Lung (tissue), 17 donors: ENCODE measurements at places on chromosomes 1 and 21. TPM values are rescaled to one million over a fixed set of nuclear protein-coding genes. Genes with fewer than 3 reads are reported as not detected.

DNA sequence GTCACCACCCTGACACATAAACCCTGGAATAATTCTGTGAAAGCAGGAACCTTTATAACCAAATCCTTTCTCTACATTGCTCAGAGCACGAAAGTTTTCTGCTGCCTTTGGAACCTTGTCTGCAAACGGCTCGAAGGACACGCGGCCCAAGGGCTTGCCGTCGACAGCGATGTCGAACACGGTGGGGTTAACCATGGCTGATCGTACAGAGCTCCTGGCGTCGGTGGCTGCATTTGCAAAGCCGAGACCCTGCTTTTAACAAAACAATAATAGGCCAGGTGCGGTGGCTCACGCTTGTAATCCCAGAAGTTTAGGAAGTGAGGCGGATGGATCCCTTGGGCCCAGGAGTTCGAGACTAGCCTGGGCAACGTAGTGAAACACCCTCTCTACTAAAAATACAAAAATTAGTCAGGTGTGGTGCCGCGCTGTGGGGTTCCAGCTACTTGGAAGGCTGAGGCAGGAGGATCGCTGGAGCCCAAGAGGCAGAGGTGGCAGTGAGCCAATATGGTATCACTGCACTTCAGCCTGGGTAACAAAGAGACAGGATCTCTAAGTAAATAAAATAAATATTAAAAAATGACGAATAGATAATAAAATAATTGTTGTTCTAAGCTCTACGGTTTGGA lies 2.2 kb upstream of the EIF2B3 start:
- DNase-seq = no peak

- DNase-seq = no peak
These were observed 124.9 kb downstream of the RUNX1 start for GRCh38 chr21:34924194-34924593.

DNA sequence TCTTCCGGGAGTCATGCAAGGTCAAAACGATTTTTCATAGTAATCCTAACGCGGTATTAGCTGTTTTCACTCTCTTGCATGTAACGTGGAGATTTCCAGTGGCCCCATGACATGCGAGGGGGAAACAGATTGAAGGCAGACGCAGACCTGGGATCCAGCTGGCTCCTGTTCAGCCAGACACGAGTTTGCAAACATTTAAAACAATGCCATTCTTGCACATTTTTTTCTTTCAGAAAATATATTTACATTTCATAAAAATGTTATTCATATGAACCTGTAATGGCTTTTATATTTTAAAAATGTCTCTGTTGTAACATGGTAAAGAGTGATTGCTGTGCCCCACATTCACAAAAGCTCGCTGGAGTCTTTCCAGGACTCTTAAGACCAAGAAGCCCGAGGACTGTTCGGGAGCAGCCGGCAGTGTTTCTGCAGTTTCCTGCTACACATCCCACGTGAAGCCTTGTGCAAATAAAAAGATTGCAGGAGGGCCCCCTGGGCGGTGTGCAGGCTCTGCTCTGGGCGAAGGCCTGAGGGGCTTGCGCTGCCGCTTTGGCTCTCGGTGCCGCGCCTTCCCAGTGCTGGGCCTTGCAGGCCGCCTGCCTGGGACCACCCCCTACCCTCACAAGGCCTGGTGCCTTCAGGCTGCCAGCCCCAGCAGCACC lies 184.9 kb downstream of the DYRK1A start:
- DNase-seq = peak; percentile 93

DNA sequence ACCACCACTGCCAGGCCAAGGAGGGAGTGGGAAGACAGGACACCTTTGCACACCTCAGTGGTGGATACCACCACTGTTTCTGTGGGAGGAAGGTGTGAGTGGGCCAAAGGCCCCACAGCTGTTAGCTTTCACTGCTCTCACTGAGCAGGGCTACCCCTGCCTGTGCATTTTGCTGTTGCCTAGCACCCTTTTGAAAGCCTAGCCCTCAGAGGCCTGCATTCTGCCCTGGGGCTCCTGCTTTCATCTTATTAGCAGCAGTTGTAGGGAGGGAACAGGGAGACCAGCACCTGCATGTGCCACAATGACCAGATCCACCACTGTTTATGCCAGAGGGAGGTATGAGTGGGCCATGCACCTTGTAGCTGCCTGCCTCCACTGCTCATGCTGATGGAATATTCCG lies 110.9 kb upstream of the C21orf91 start:
- no peak for DNase-seq

- peak; percentile 43 for DNase-seq
These were observed 67.1 kb upstream of the PTGFRN start for GRCh38 chr1:116842654-116843053.

DNA sequence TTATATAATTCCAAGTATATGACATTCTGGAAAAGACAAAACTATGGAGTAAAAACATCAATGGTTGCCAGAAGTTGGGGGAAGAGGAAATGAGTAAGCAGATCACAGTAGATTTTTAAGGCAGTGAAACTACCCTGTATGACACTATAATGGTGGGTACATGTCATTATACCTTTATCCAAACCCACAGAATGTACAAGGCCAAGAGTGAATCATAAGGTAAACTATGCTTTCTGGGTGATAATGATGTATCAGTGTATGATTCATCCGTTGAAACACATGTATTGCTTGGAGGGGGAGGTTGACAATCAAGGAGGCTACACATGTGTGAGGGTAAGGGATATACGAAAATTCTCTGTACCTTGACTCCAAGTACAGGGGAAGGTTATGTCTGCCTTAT lies 862.7 kb downstream of the PLA2G4A start:
- DNase-seq = no peak

GRCh38 chr1:247114351-247115140 lies 10.4 kb upstream of the ZNF669 start:
- no peak for DNase-seq

DIO1 gene
- total RNA-seq = 1.1 TPM

- DNase-seq = no peak
These were observed 116.3 kb downstream of the ST6GALNAC3 start for GRCh38 chr1:76190749-76191424.

GRCh38 chr1:26726784-26727183 lies 31.0 kb downstream of the ARID1A start:
- DNase-seq = no peak

- no peak for DNase-seq
These were observed 28.4 kb downstream of the PRPF38A start for GRCh38 chr1:52432807-52433206.

C1QTNF12 gene
- total RNA-seq = 2.5 TPM

- no peak for DNase-seq
These were observed 110.0 kb downstream of the APP start for GRCh38 chr21:26060335-26061115.

FNBP1L gene
- total RNA-seq = 119 TPM

DNA sequence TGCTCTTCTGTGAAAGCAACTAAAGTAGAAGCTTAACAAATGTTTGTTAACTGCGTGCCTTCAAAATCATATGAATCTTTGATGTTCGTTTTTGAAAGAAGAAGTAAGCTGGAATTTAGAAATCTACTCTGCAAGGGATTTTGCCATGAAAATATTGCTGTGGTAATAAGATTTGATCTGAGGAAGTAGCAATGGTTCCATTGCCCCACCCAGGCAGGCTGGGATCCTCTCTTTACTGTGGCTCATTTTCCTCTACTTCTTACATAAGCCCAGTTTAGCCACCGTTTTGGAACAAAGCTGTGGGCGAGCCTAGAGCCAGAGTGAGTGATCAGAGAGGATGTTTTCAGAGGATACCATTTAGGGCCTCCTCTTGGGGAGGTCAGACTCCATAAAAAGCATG lies 20.3 kb upstream of the PTGFRN start:
- no peak for DNase-seq

PYHIN1 gene
- total RNA-seq = 2.4 TPM

UBE2U gene
- total RNA-seq = not detected

DNA sequence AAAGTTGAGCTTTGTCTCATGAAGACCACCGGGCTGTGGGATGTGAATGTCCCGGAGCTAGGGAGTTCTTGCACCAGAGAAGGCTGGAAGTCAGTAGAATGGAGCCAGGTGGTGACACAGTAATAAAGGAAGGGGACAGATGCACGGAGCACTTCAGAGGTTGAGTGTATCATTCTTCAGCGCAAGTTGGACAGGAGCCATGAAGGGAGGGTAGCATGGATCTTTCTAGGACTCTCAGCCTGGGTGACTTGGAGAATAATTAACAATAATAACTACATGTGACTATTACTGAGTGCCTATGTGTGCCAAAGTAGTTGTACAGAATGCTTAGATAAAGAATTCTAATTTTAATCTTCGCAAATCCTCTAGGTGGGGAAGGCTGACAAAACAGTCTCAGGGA lies 258.7 kb upstream of the AJAP1 start:
- DNase-seq = peak; percentile 7

DDX59 gene
- 21.7 TPM for total RNA-seq

DNA sequence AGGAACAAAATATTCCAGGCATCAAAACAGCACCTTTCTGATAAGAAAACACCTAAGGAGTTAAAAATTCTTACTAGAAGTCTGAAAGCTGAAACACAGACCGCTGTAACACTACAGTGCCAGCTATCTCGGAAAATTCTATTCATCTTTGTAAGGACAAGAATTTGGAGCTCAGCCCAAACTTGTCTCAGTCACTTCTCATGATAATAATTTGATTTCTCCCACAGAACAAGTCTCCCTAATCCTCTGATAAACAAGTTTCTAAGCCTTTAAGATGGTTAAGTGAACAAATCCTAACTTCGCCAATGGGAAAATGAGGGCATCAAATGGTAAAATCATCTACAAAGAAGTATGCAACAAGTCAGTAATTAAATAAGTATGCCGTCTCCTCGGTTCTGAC lies 59.9 kb downstream of the SIPA1L2 start:
- DNase-seq = peak; percentile 70

- DNase-seq = peak; percentile 38
These were observed 22.8 kb downstream of the ALG14 start for GRCh38 chr1:95049935-95050334.

- DNase-seq = no peak
These were observed 16.6 kb downstream of the DEGS1 start for GRCh38 chr1:224199679-224200078.
